ENCODE measurements at places on chromosomes 12 and 14.

- no peak for DNase-seq
Observed at GRCh38 chr12:83971781-83972180, 940.8 kb downstream of the SLC6A15 start.

DNA sequence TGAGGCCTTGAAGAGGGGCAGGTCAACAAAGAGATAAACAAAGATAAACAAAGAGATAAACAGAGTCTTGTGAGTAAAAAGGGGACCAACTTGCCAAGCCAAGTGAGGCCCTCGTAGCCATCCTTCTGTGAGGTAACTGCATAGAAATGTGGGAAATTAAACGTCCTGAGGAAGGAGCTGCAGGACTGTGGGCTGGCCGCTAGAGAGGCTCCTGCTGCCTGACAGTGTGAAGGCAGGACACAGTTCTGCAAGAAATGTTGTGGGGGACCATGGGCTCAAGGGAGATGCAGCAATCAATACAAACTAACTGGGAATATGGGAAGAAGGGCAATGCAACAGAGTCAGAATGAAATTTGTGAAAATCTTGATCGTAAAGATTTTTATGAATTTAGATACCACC, 91.9 kb downstream of the SLC8A3 start:
- DNase-seq: no peak

DNA sequence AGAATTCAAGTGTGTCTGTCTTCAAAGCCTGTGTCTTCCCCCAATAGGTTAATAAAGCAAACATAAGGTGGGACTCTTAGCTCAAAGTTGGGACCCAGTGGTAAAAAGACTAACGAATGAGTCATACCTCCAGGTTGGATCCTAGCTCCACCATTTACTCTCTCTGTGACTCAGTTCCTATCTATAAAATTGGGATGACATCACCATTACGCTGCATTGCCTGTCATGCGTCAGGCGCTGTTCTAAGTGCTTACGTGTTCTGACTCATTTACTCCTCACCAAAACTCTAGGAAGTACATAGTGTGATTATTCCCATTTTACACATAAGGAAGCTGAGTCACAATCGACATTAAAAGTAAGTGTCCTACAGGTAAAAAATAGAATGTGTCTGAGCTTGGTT, 915.8 kb downstream of the VRK1 start:
- DNase-seq: no peak

DNA sequence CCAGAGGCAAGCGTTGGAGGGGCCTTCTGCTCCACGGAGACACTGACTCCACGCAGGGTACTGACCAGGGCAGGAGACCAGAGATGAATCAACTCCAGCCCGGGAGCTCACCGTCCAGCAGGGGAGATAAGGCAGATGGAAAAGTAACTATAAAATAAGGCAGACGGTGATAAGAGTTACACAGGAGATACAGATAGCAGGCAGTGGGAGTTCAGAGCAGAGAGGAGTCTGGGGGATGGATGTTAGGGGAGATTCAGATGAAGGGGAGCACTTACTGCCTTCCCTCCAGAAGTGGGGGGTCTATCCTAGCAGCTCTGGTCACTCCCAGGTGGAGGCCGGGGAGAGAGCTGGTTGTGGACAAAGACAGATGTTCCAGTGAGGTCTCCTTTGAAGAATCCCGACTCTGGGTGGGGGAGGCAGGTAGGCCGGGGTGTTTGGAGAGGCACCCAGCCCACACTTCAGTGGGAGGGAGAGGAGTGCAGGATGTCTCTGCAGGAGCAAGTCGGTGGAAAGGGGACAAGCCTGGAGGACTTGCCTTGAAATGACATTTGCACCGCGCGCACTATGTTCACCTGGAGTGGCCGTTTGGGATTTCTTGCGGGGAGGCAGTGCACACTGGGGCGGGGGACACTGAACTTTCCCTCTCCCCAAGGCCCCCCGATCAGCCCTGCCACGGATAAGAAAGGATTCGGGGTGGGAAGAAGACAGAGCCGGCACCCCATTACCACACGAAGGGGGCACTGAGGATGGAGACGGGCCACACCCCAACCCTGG, 1.2 kb downstream of the PITPNM2 start:
- no peak for DNase-seq

GRCh38 chr12:32843528-32844095, 53.0 kb downstream of the PKP2 start:
- no peak for DNase-seq

DNA sequence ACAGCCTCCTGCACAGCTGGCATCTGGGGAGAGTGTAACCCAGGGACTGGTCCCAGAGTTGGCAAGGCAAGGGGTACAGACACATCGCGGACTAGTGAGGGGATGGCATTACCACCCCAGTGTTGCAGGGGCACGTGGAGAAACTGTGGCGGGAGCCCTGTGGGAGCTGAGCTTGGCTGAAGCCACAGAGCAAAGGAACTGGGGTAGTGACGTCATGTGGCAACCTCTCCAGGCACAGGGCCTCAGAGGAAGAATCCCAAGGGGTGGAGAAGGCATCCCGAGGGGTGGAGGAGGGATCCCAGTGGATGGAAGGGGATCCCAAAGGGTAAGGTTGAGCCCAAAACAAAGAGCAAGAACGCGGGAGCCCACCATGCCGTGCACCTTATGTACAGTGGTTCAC, 70.1 kb downstream of the GSC start:
- no peak for DNase-seq

DNA sequence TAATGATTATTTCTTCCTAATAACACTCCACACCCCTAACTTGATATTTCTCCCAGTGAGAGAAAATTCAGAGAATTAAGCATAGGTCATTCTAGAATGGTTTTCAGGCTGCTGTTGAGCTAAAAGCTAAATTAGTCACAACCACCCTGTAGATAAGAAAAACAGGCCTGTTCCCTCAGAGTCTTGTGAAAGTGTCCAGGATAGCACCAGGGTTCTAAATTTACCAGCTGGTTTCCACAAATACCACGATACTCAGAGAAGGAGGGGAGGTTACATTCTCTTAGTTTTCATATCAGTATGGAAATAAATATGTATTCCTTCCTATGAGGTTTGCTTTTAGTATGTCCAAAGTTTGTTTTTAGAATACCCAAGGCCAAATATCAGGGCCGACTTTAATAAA, 66.0 kb upstream of the YARS2 start:
- DNase-seq: no peak

- no peak for DNase-seq
Observed at GRCh38 chr12:29350080-29350479, 30.9 kb downstream of the ERGIC2 start.

DNA sequence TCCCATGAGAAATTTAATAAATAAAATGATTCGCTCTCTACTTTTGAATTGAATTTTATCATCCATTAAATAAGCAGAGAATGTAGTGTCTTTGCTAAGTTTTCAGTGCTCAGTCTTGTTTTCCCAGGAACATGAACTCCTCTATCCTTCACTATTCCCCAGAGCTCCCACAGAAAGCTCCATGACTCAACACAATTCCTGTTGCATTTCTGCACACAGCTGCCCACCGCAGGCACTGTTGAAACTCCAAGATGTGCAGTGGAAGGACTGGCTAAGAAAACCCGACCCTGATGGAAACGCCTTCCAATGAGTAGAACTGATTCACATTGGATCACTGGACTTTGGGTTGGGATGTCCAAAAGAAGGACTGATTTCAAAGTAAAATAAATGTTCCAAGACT, 202.4 kb upstream of the AMIGO2 start:
- DNase-seq: no peak

DNA sequence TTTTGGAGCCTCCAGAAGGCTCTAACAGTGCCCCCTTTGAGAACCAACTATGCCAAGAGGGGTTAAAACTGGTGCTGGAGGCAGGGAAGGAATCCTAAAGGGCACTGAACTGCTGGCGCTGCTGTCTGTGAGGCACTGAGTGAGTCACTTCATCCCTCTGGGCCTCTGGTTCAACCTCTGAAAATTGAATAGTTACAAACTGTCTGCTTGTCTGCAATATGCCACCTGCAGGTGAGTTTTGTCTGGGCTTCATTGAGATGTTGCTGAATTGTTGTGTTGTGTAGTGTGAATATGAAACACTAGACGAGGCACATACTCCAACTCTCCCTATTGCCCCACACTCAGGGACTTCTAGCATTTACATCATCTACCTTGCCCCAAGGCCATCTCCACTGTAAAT, 68.0 kb downstream of the GRIN2B start:
- DNase-seq: no peak

DNA sequence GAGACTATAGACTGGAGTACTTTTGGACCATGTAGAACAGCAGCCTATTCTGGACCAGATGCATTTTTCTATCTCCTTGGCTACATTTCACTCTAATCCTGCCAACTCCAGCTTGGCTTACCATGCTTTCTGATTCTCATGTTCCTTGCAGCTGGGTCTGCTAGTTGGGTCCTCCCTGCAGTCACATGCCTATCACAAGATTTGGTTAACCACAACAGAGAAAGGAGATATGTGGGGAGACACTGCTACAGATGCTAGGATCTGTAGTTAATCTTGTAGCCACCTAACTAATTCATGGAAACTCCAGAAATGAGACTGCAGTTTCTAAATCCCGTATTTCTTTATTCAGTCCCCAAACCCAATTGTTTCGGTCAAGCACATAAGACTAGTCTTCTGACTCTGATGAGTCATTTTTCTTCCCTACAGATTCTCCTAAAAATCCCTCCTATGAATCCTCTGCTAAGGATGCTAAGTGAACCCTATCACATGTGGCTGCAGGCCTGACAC, 410.6 kb downstream of the DAD1 start:
- no peak for DNase-seq

- no peak for DNase-seq
Observed at GRCh38 chr12:55074806-55075205, 51.4 kb upstream of the OR9K2 start.

GRCh38 chr14:29627137-29627536, 300.5 kb downstream of the PRKD1 start:
- no peak for DNase-seq

DNA sequence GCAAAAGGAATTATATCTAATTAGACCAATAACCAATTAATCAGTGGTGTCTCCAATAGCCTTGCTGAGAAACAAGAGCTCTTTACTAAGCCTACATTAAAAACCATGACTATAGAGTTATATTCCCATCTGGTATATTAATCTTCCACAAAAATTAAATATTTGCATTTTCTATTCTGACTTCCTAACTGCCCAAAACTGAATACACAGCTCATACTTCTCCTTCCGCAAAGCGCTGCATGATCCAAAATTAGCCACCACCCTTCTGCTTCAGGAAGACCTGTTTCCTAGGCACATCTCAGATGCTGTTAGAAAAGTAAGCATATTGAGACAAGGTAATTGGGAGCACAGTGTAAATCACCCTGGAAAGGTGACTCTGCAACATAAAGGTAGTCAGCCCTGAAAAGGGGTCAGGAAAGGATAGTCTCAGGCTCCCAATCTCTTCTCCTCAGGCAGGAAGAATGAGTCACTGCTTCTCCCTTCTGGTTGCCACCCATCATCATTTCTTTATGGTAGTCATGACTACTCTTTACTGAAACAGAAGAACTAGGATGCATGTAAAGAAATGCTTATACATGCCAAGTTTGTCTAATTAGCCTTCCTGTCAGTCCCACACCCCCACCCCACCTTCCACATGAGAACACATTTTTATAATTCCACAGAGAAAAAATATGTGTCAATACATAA, 54.3 kb downstream of the PLCZ1 start:
- DNase-seq: no peak

DNA sequence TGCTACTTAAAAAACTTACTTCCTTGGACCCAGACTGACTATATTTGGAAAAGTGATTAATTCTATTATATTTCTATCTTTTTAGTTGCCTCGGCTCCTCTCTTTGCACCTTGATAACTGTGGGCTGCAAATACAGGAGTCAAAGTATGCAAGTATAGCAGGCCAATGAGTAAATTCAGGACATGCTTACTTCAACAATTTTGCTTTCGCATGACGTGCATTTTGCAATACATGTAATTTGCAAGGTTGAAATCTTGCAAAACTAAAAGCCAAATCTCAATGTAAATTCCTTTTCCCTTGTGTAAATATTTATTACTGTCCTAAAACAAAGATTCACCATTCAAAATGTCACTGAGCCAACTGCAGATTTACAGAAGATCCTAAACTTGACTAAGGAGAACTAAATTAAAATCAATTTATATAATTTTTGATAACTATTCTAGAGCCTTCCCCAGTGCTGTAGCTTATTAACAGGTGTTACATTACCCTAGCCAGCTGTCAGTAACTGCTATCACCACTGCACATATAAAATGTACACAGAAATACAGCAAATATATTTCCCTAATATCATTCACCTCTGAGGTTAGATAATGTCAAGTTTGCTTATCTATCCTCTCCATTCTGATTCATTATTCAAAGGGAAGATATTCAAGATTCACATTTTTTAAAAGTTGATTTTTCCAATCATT, 1069.5 kb downstream of the TRHDE start:
- no peak for DNase-seq

DNA sequence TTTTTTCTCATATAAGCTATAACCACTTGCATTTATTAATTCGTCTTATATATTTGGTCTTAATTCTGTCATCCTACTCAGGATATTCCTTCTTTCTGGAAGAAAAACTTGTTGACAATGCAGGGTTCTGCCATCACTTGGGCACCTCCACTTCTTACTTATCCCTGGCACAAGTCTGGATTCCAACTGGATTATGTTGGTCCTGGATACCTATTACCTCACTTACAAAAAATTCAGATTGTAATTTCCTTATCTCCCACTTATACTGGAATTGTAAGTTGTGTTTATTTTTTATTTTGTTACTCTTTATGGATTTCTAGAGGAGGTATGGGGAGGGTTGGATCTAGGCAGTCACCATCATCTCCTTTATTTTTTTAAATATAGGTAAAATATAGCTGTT, 36.7 kb downstream of the LRRIQ1 start:
- DNase-seq: no peak

DNA sequence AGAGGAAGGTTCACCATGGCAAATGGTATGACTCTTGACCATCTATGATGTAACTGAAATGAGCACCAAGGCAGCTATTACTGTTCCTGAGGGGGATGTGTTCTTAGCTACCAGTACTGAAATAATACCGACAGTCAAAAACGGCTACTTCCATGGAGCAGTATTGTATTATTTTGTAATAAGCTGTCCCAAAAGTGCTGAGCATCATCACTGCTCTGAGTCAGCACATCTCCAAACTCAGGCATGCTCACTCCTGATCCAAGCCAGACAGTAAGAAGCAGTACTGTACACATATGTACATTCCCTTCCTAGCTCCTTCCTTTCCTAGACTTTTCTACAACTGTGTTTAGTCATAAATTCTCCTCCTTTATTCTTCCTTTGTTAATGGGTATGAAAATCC, 8.6 kb downstream of the VTI1B start:
- no peak for DNase-seq

DNA sequence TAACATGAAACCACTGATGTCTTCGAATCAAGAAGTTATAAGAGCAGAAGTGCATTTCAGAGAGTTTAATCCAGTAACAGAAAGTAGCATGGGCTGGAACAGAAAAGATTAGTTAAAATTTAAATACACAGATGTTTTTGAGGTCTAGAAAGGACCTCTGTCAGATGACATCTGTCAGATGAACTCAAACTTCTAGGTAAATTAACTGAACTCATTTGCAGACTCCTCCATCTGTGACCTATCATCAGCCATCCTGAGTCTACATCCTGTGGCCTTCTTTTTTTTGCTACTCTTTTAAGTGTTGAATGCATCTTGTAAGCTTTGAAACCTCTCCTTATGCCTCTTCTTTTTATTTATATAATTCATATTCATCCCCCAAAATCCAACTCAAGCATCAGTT, 53.3 kb downstream of the C2CD5 start:
- DNase-seq: no peak

Measured in stimulated activated CD4-positive, alpha-beta T cell treated with anti-CD3 and anti-CD28 coated beads, Interleukin-2, amount 100 ng/mL, for 24 hours (primary cell).